Kidney (tissue), 22 donors: ENCODE measurements at places on chromosomes 7 and 10. TPM values are rescaled to one million over a fixed set of nuclear protein-coding genes. Genes with fewer than 3 reads are reported as not detected.

- no peaks in the 10 kb centered on the region for H3K4me1 ChIP-seq
- H3K27ac ChIP-seq = no peak overlapping the region
- DNase-seq = no peak
- no peaks in the 10 kb centered on the region for H3K36me3 ChIP-seq
- H3K27me3 ChIP-seq = no peaks in the 10 kb centered on the region
These were observed 50.3 kb downstream of the ADCYAP1R1 start for GRCh38 chr7:31102151-31102972.

DNA sequence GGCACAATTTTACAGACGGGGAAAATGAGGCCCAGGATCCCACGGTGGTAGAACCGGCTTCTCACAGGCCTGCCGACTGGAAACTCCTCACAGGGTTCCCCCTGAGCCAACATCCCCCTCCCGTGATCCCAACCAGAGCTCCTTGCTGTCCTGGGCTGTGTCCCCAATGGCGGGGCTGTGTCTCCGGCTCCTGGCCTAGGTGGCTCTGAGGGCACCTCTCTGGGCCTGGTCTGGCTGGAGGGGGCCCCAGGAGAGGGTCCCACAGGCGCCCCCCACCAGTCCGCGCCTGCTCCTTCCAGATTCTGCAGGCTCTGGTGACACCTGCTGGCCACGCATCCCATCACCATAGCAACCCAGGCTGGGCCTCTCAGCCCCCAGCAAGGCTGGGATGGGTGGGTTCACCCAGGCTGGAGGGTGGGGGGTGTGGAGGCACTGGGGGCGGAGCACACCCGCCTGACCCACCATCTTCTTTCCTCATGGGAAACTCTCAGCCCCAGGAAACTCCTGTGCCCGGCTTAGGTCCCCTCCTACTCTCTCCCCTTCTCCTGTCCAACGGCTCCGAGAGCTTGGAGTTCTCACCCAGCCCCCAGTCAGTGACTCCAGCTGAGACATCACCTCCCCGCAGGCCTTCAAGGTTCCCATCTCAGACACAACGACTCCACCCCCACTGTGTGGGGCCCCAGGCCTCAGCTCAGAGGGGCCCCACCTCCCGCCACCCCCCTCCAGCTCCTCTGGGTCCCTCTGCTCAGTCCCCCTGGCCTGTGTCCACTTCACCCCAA, 27.1 kb upstream of the TNRC18 start:
- H3K27ac ChIP-seq = no peak overlapping the region
- H3K4me3 ChIP-seq = no peak overlapping the region
- H3K27me3 ChIP-seq = no peaks in the 10 kb centered on the region
- no peaks in the 10 kb centered on the region for H3K36me3 ChIP-seq

GRCh38 chr7:10910447-10910846, 63.2 kb upstream of the PHF14 start:
- no peak for DNase-seq
- H3K27me3 ChIP-seq = no peaks in the 10 kb centered on the region
- H3K36me3 ChIP-seq = no peaks in the 10 kb centered on the region
- no peak overlapping the region for H3K4me3 ChIP-seq

GRCh38 chr10:1310271-1310789, 254.1 kb downstream of the WDR37 start:
- H3K4me3 ChIP-seq = no peak overlapping the region
- H3K27ac ChIP-seq = no peak overlapping the region
- no peaks in the 10 kb centered on the region for H3K4me1 ChIP-seq
- DNase-seq = no peak
- H3K27me3 ChIP-seq = no peaks in the 10 kb centered on the region

GRCh38 chr7:116210345-116211005, at the start of gene TES:
TSS of gene TES (plus strand) at chr7:116210539. CDS start at chr7:116210708, 169 bp downstream.
- H3K27me3 ChIP-seq = no peaks in the 10 kb centered on the region
- H3K4me1 ChIP-seq = peaks cover 2% of the 10 kb centered on the region
- H3K27ac ChIP-seq = peak within 1 kb of the TSS; percentile 91
- H3K4me3 ChIP-seq = peak within 1 kb of the TSS; percentile 86
- no peaks in the 10 kb centered on the region for H3K36me3 ChIP-seq

- no peak overlapping the region for H3K4me3 ChIP-seq
- no peaks in the 10 kb centered on the region for H3K36me3 ChIP-seq
- H3K27me3 ChIP-seq = no peaks in the 10 kb centered on the region
- DNase-seq = no peak
These were observed 745.8 kb downstream of the CNTNAP2 start for GRCh38 chr7:146862415-146862814.

DNA sequence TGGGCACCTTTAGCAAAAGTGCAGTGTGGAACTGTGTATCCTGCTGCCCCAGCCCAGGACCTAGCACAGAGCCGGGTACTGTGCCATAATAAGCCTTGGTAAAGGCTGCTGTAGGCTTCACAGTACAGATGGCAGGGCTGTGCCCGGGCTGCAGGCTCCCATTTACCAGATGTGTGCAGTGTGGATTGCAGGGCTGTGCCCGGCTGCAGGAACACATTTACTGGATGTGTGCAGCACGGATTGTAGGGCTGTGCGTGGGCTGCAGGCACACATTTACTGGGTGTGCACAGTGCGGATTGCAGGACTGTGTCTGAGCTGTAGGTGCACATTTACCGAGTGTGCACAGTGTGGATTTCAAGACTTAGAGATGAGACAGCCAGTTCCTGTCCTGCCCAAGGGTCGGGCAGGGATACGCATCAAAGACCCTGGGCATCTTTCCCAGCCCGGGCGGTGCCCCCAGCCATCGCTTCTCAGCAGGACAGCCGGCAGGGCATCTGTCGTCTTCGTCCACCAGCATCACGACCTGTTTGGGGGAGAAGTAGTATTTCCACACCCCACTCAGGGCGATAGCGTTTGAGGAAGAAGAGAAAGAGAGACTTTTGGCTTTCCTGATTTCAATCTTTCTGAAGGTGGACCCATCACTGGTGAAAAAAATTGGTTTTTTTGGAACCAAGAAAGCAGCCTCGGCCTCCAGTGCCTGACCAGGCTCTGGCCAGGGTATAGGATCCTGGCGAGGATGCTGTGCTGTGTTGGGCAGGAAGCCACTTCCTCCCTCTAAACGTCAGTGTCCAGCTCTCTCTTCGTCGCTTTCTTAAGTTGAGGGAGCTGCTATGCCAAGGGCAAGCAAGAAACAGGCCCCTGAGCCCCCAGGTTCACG, 180.8 kb downstream of the CUX1 start:
- H3K27ac ChIP-seq = no peak overlapping the region
- H3K27me3 ChIP-seq = no peaks in the 10 kb centered on the region
- H3K36me3 ChIP-seq = no peaks in the 10 kb centered on the region

- peak overlapping the region; percentile 85 for H3K4me3 ChIP-seq
- peaks cover 6% of the 10 kb centered on the region for H3K4me1 ChIP-seq
- H3K27me3 ChIP-seq = no peaks in the 10 kb centered on the region
- H3K27ac ChIP-seq = peak overlapping the region; percentile 96
- DNase-seq = peak; percentile 71
- H3K36me3 ChIP-seq = no peaks in the 10 kb centered on the region
These were observed 670 bp downstream of the TPK1 start for GRCh38 chr7:144835155-144835611.

DNA sequence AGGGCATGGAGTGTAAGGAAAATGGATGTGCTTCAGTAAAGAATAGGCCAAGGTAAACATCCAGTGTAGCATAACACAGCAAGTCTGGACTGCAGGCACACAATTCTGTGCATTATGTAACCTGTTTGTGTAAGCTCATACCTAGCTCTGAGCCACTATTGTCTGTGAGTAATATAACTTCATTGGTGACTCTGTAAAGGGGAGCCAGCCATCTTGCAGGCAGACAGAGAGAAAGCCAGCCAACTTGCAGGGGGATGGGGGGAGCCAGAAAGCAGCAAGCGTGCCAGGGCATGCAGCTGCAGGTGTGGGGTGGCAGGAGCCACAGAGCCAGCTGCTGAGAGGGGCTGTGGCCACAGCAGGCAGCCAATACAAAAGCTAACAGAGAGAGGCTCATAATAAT, 449.2 kb downstream of the IPMK start:
- no peak overlapping the region for H3K27ac ChIP-seq
- H3K27me3 ChIP-seq = no peaks in the 10 kb centered on the region
- H3K36me3 ChIP-seq = no peaks in the 10 kb centered on the region
- no peak for DNase-seq

- H3K4me3 ChIP-seq = no peak overlapping the region
- no peaks in the 10 kb centered on the region for H3K27me3 ChIP-seq
- no peaks in the 10 kb centered on the region for H3K36me3 ChIP-seq
- H3K27ac ChIP-seq = no peak overlapping the region
These were observed 9.9 kb upstream of the GSAP start for GRCh38 chr7:77426052-77426404.

- peak; percentile 63 for DNase-seq
- H3K4me3 ChIP-seq = no peak overlapping the region
- no peaks in the 10 kb centered on the region for H3K27me3 ChIP-seq
- H3K4me1 ChIP-seq = no peaks in the 10 kb centered on the region
- no peaks in the 10 kb centered on the region for H3K36me3 ChIP-seq
These were observed 45.7 kb upstream of the DPYSL4 start for GRCh38 chr10:132141076-132141475.

DNA sequence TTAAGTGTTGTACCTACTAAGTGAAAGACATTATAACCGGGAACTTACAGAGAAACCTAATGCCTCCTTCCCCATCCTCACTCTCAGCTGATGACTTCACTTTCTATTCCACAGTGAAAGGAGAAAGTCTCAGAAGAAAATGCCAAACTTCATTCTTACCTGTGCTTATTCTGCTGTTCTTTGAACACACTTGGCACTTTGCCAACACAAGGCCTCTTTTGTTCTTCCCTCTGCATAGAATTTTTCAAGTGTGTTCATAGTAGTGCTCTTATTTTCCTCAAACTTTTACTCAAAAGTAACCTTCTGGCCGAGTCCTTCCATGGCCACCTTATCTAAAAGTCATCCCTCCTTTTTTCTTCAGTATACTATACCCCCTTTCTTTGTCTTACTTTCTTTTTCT, 59.4 kb upstream of the ETV1 start:
- H3K4me3 ChIP-seq = no peak overlapping the region
- H3K36me3 ChIP-seq = no peaks in the 10 kb centered on the region
- H3K27ac ChIP-seq = no peak overlapping the region
- no peaks in the 10 kb centered on the region for H3K27me3 ChIP-seq
- no peaks in the 10 kb centered on the region for H3K4me1 ChIP-seq

DNA sequence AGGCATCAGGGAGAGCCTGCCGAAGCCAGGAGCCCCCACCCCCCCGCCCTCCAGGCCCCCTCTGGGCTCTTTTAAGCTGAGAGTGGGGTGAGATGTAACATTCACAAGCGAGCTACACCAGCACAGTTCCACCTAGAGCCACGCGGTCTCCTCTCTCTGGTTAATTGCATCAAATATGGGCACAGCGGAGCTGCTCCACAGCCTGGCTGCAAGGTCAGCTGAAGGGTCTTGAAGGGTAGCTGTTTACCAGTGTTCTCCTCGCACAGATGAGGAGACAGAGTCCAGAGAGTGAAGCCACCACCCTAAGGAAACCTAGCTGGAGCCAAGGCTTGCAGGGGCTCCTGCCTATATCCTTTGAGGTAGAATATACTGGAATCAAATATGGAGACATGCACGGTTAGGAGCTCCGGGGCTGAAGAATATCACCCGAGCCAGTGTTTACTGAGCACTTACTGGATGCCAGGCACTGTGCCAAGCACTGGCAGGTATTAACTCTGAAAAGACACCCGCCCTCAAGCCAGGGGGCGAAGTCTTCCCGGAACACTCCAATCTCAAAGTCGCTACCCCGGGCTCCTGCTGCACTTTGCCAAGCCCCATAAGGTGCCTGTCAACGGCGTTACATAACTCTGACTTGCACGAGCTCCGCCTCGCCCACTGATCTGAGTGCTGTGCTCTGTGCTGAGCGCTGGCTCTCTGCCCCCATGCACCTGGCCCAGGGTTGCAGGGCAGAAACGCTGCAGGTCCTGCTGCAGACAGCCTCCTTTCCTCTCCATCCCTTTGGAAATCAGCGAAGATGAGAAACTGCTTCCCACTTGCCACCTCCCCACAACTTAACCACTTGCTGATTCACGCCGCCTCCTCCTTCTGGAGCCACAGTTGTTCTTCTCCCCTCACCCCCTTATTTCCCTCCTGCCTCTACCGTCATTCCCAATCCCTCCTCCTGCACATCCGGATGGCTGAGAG, 5.4 kb downstream of the CHST15 start:
- H3K4me1 ChIP-seq = peaks cover 16% of the 10 kb centered on the region
- no peak overlapping the region for H3K4me3 ChIP-seq
- DNase-seq = peak; percentile 48
- no peaks in the 10 kb centered on the region for H3K36me3 ChIP-seq

DNA sequence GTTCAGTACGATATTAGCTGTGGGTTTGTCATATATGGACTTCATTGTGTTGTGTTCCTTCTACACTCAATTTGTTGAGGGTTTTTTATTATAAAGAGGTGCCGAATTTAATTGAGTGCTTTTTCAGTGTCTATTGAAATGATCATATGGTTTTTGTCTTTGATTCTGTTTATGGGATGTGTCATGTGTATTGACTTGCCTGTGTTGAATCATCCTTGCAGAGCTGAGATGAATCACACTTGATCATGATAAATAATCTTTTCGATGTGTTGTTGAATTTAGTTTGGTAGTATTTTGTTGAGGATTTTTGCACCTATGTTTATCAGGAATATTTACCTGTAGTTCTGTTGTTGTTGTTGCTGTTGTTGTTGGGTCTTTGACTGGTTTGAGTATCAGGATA, 39.8 kb downstream of the ATOH7 start:
- no peaks in the 10 kb centered on the region for H3K27me3 ChIP-seq
- DNase-seq = no peak
- no peak overlapping the region for H3K4me3 ChIP-seq
- H3K4me1 ChIP-seq = no peaks in the 10 kb centered on the region
- no peak overlapping the region for H3K27ac ChIP-seq

GRCh38 chr7:2355705-2356008, 1.0 kb downstream of the EIF3B start:
- no peaks in the 10 kb centered on the region for H3K4me1 ChIP-seq
- DNase-seq = no peak

GRCh38 chr10:111086574-111086973, 9.7 kb downstream of the ADRA2A start:
- no peaks in the 10 kb centered on the region for H3K4me1 ChIP-seq
- no peak for DNase-seq
- H3K27ac ChIP-seq = no peak overlapping the region
- no peaks in the 10 kb centered on the region for H3K36me3 ChIP-seq
- no peak overlapping the region for H3K4me3 ChIP-seq
- no peaks in the 10 kb centered on the region for H3K27me3 ChIP-seq

- no peak overlapping the region for H3K4me3 ChIP-seq
- H3K27ac ChIP-seq = no peak overlapping the region
- no peak for DNase-seq
- H3K36me3 ChIP-seq = no peaks in the 10 kb centered on the region
- H3K27me3 ChIP-seq = no peaks in the 10 kb centered on the region
These were observed 52.4 kb downstream of the PARP12 start for GRCh38 chr7:140010194-140010895.

GRCh38 chr10:129926066-129927055, 37.7 kb downstream of the EBF3 start:
- no peak overlapping the region for H3K4me3 ChIP-seq
- no peak for DNase-seq
- no peaks in the 10 kb centered on the region for H3K27me3 ChIP-seq
- no peaks in the 10 kb centered on the region for H3K36me3 ChIP-seq
- no peaks in the 10 kb centered on the region for H3K4me1 ChIP-seq

Gene LRRC4
- 1.6 TPM for total RNA-seq

Gene ZNF783
- total RNA-seq = 21.8 TPM

Gene AS3MT
- total RNA-seq = 2.0 TPM

Gene AASS
- 24.2 TPM for total RNA-seq

Gene REEP3
- 34.6 TPM for total RNA-seq
